Activated CD4-positive, alpha-beta T cell treated with anti-CD3 and anti-CD28 coated beads, Interleukin-2, amount 50 U/mL, for 4 hours (primary cell): ENCODE measurements at places on chromosomes 3 and 15.

DNA sequence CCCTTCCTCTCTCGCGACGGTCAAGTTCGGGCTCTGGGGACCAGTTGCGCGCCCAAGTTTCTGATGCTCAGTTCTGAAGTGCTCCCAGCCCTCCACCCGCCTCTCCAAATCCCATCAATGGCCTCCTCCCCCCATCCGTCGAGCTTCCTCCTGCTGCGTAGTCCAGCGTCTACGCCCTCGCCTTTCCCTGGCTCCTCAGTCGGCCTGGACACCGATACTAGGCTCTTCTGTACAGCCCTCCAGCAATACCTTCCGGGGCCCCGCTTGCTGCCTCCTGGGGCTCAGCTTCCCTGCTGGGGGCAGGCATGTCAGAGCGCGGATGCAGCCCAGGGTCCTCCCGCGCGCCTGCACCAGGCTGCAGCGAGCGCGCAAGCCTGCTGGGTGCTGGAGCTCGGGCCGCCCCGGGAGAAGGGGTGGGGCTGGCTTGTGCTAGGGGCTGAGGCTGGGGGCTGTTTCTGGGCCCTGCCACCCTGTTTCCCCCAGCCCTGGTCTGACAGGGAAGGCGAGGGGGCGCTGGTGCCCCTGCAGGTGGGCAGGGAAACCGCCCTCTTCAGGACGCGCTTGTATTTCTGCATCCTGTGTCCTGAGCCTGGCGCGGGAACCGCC, 353.3 kb upstream of the SUCLG2 start:
- DNase-seq = peak; percentile 6

GRCh38 chr15:75389791-75390382, 21.5 kb upstream of the MAN2C1 start:
- no peak for DNase-seq

GRCh38 chr3:29892976-29893554, 612.2 kb downstream of the RBMS3 start:
- DNase-seq = no peak

GRCh38 chr15:35673093-35673684, 127.2 kb upstream of the DPH6 start:
- no peak for DNase-seq

DNA sequence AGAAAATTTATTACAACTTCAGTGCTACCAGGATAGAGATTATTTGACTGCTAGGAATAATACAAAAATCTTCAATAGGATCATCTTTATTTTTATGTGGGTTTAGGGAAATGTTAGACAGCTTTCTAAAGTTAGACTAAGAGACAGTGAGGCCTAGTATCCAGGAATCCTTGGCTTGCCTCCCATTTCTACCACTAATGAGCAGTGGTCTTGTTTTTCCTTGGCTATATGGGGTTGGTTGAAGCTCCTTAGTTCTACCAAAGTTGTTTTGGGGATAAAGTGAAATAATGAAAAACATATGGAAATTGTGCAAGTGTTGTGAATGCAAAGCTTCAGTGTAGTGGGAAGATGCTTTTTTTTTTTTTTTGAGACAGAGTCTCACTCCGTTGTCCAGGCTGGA, 16.8 kb downstream of the AP4E1 start:
- no peak for DNase-seq
